ENCODE measurements at places on chromosomes 16 and 17.

DNA sequence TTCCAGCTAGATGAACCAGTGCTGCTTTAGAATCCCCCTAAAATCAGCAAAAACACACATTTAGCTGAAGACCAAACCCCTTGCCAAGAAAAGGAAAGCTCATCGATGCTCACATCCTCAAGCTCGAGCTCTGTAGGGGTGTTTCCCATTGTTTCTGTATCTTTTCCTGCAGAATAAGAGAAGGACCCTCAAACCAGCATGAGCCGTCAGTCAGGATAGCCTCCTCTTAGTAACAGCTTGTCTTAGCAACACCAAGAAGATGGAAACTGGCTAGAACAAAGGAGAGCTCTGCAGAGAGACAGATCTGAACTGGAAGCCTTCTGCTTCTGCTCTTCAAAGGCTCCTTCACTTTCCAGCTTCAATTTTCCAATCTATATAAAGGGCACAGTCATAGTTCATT lies 32.0 kb downstream of the VAT1L start:
- no peak for DNase-seq

DNA sequence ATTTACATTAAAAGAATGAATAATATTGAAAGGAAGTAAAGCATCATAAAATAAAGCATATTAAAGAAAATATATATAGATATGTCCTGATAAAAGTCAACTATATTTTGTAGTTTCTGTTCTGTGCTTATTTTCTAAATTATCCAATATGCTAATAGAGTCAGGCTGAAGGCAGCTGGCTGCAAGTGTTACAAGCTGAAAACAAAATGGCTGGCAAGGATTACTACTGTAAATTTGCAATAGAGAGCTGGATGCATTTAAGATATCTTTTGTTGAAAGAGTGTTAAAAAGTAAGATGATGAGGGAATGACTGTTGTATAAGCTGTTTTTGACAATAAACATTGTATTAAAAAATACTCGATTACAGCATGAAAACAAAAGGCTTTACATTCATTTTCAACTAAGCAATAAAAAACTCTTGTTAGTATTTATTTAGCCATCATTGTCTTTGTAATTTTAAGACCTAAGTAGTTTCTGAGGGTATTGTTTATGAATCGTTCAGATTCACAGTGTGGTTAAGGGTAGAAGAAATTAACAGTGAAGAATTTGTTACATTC lies 76.3 kb downstream of the TANC2 start:
- no peak for DNase-seq

DNA sequence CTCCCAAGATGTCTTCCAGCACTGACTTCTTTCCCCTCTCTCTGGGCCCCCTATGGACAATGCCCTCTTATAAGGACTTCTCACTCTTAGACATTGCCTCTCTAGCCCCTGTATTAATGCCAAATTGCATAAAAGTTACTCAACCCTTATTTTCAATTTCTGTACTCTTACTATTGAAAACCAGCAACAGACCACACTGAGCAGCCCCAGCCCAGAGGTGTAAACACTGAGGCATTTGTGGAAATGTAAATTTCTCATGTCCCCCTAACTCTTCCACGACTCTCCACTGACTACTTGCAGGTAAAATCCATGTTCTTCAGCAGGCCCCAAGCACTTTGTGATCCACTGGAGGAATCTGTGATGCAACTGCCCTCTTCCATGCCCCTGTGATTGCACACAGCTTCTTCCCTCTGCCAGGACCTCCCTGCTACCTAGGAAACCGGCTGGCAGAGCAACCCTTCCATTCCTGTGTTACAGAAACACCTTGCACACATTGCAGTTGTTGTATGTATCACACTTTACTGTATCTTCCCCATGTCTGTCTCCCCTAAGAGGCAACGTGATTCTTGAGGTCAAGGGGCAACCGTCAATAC lies 4.4 kb downstream of the N4BP1 start:
- DNase-seq: no peak

- DNase-seq: no peak
Measured at GRCh38 chr16:89193576-89194293, 6.6 kb downstream of the SLC22A31 start.

- no peak for DNase-seq
Measured at GRCh38 chr17:76427501-76428231, 25.3 kb downstream of the UBE2O start.

GRCh38 chr17:78715000-78715771 lies 66.9 kb downstream of the CYTH1 start:
- no peak for DNase-seq

GRCh38 chr17:72299592-72299991 lies 178.8 kb downstream of the SOX9 start:
- DNase-seq: no peak

DNA sequence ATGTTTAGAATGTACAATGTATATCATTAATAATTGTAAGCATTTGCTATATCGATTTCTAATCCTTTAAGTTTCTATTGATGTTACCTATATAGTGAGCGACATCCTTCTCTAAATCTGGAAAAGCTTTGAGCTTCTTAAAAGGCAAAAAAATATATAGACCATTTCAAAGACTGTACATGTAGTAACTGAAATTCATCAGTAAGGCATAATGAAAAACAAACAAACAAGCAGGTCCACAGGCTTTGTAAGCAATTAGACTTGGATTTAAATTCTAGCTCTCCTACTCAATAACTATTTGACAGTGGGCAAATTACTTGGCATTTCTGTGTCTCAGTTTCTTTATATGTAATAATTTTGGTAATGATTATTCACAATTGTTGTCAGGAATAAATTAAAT lies 51.7 kb upstream of the NACA2 start:
- DNase-seq: no peak

- no peak for DNase-seq
Measured at GRCh38 chr17:81222620-81222905, 202 bp downstream of the CEP131 start.

All from stimulated activated naive CD4-positive, alpha-beta T cell treated with Interleukin-2 at 50 U/mL for 16 hours (primary cell).